ENCODE measurements at places on chromosomes 3 and 15.

DNA sequence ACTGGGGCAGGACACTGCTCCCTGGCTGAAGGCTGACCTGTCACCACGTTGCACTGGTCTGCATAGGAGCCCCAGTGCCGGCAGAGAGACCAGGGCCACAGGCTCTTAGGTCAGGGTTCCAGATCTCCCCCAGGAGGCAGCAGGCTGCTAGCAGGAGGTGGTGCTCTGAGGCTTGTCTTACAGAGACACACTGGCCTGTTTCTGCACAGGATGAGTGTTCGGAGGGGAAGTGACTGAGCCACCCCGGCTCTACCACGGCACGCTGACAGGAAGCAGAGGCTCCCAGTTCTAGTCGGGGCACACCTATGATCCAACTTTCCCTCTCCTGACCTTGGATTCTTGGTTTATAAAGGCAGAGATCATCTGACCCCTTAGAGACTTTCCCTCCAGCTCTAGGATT, 8.6 kb downstream of the FBXL22 start:
- DNase-seq = peak; percentile 87

GRCh38 chr3:55884491-55885285, 397.6 kb upstream of the WNT5A start:
- no peak for DNase-seq

GRCh38 chr3:5019411-5020241, 40.4 kb downstream of the BHLHE40 start:
- peak; percentile 88 for DNase-seq

- no peak for DNase-seq
Observed at GRCh38 chr15:26126819-26127387, 263.8 kb upstream of the ATP10A start.

DNA sequence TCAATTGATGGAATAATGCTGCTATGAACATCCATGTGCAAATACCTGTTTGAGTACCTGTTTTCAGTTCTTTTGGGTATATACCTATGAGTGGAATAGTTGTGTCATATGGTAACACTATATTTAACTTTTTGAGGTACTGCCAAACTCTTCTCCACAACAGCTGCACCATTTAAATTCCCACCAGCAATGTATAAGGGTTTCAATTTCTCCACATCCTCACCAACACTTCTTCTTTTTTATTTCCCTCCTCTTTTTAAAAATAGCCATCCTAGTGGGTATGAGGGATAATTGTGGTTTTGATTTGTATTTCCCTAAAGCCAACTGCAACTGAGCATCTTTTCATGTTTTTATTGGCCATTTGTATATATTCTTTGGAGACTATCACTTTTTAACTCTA, 31.3 kb upstream of the ARHGEF3 start:
- no peak for DNase-seq

DNA sequence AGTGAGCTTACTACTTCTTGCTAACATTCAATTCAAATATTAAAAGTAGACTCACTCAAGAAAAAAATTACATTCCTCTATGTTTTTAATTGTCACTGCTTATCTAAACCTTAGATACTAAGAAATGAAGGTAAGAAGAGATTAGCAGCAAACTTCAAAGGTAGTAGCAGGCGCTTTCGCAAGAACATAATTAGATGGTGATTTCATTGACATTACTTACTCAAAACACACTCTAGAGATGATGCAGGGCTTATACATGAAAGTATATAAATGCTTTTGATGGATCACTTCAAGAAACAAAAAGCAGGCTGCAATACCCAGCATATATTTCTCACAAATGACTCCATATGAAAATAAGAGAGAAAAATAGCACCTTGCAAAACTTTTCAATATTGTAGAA, 86.8 kb downstream of the FSIP1 start:
- peak; percentile 59 for DNase-seq

DNA sequence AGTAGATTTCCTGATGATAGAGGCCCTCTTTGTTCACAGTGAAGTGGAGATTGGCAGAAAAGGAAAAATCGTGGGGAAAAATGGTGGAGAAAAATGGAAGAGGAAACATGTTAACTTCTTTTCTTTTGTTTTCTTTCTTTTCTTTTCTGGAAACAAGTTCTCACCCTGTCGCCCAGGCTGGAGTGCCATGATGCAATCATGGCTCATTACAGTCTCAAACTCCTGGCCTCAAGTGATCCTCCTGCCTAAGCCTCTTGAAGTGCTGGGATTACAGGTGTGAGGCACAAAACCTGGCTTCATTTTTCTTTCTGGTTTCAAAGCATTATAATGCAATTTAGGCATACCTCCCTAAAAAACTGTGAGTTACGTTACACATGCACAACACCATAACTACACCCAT, 464.2 kb downstream of the MECOM start:
- DNase-seq = no peak

GRCh38 chr3:154095832-154096421, 25.3 kb upstream of the ARHGEF26 start:
- DNase-seq = no peak

DNA sequence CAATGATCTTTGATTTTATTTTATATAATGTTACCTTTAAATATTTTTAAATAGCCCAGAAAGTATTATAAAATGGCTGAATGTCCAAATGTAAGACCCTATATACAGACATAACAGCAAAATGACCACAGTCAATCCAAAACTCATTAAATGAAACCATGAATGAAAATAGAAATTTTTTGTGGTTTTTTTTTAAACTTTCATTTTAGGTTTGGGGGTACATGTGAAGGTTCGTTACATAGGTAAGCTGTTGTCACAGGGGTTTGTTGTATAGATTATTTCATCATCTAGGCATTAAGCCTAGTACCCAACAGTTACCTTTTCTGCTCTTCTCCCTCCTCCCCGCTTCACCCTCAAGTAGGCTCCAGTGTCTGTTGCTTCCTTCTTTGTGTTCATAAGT, 108.8 kb downstream of the FAIM start:
- no peak for DNase-seq

- no peak for DNase-seq
Observed at GRCh38 chr3:72214066-72214951, 429.4 kb upstream of the PROK2 start.

- DNase-seq = no peak
Observed at GRCh38 chr3:116314476-116314875, 130.8 kb downstream of the LSAMP start.

DNA sequence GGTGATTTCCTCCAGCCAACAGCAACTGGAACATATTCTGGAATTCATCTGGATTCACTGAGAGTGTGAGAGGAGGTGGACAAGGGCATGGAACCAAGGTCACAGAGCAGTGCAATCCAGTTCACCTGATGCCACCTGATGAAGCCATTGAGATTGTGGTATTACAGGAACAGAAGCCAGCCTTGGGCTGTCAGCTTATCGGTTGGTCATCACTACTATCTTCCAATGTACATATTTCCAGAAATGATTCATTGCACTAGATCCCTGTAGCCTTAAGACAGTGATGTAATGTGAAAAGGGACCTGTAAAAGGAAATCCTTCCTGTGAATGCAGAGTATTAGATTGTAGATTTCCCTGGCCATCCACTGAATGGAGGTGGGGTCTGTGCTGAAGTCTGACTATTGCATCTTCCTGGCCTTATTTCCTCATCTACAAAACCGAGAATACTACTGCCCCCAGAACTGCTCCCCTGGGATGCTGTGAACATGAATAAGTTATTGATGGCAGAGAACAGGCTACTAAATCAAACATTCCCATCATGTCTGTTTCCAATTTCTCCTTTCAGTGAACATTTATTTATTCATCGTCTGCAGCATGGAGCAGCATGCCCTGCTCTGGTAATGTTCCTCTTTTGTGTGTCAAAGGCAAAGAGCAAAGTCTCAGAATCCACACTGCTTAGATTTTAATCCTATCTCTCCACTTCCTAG, 47.4 kb upstream of the TPM1 start:
- DNase-seq = no peak

DNA sequence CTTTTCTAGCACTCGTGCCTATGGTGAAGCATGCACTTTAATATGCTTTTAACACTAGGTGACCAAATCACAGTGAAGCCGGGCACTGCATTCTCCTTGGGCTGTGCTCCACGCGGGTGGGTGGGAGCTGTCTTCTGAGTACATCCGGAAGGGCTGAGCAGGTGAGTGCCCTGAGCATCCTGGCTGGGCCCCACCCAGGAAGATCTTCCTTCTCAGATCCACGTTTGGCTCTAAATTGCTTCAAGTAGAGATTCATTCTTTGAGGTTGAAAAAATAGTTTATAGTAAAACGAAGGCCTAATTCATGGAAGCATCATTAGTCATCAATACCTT, 73.9 kb upstream of the BLM start:
- DNase-seq = no peak

GRCh38 chr3:150509780-150510179, 36.5 kb downstream of the SERP1 start:
- no peak for DNase-seq

DNA sequence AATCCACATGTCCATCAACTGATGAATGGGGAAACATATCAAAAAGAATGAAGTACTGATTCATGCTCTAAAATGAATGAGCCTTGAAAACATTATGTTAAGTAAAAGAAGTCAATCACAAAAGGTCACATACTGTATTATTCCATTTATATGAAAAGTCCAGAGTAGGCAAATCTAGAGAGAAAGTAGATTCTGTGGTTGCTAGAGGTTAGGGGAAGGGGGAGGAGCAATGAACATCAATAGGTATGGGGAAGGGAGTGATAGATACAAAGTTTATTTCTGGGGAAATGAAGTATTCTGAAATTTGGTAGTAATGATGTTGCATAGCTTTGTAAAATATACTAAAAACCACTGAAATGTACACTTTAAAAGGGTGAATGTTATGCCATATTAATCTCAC, 14.5 kb downstream of the SERP1 start:
- DNase-seq = no peak

- peak; percentile 20 for DNase-seq
Observed at GRCh38 chr3:172607305-172608121, 84.3 kb upstream of the TNFSF10 start.

DNA sequence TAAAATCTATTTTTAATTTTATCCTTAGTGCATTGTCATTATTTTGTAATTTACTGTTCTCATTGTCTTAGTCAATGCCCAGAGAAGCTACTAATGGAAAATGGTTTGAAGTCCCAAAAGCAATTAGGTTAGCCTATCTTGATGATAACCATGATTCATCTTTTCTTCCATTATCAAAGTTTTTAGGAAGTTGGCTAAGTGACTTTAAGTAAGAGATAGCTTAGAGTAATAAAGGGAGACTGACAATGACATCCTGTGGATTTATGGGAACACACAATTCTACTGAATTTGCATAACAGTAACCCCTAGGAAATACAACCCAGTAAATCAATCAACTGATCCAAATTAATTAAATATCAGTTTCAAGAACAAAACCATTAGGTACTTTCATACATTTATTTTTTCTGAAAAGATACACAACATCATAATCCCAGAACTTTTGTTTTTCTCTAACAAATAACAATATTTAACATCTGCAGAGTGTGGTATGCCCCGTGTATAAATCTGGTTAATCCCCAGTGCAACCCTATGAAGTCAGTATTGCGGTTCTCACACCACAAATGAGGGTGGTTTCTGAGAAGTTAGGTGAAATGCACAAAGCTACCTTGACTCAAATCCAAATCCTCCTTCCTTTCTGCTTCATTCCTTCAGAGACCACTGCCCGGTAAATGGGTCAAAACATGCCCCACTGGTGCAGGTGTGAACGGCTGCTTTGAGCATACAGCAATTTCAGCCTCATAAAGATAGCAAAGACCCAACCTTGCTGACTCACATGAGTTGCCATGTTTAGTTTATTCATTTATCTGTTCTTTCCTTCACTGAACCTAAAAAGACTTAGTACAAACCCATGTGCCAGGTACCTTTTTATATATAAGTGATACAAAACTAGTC, 202.1 kb downstream of the TBL1XR1 start:
- peak; percentile 50 for DNase-seq
